ENCODE measurements at places on chromosomes 2 and 18.

DNA sequence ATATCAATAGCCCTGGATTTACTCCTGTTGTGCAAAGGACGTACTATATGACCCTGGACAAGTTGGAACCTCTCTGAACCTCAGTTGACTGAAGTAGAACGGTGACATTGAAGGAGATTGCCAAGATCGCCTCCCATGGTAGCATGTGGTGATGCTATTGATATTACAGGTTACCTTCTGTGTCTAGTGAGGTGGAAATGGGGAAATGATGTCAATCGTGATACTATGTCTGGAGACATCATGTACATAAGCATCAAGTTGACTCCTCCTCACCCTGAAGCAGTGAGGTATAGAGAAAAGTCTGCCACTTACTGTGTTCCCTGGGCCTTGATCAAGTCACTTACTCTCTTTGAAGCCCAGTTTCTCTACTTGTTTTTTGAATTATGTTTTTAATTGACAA lies 93.9 kb downstream of the KLF7 start:
- no peak for DNase-seq

DNA sequence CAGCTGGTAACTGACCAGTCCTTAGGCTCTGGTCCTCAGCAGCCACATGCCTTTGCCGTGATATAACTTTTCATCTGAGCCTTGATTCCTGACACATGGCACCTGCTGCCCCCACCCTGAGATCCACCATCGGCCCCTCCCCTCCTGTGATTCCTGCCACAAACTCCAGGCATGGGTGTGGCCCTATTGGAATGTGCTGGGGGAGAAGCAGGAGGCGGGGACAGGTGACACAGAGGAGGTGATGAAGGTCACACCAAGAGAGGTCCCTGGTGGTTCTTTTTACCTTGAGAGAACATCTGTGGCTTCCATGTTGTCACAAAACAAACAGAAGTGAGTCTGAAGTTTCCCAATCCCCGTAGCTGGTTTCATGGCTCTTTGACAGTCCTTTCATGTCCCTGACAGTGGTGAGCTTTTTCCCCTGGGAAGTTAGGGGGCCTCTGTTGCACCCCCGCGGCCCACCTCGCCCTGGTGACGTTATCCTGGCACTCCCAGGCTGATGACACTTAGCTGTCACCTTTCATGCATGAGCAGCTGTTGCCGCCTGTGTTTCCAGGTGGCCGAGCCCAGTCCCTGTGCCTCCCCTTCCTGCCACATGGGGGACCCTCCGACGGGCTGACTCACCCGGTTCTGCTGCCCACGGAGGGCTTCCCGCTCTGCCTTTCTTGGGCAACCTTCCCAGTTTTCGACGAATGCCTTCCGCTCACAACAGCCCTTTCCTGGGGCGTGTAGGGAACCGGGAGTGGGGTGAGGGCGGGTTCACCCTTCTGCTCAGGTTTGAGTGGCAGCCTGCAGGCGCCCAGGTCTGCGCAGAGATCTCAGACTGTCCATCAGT lies 66.3 kb upstream of the GLI2 start:
- no peak for DNase-seq

GRCh38 chr2:54084600-54084999 lies 30.8 kb upstream of the ACYP2 start:
- no peak for DNase-seq

GRCh38 chr2:28991021-28991420 lies 9.9 kb downstream of the TOGARAM2 start:
- no peak for DNase-seq

GRCh38 chr2:241895712-241896641 lies 26.4 kb downstream of the RTP5 start:
- no peak for DNase-seq

- no peak for DNase-seq
Observed at GRCh38 chr2:8229546-8229986, 452.3 kb upstream of the ID2 start.

- DNase-seq: peak; percentile 80
Observed at GRCh38 chr2:227853765-227854271, 17.6 kb upstream of the DAW1 start.

DNA sequence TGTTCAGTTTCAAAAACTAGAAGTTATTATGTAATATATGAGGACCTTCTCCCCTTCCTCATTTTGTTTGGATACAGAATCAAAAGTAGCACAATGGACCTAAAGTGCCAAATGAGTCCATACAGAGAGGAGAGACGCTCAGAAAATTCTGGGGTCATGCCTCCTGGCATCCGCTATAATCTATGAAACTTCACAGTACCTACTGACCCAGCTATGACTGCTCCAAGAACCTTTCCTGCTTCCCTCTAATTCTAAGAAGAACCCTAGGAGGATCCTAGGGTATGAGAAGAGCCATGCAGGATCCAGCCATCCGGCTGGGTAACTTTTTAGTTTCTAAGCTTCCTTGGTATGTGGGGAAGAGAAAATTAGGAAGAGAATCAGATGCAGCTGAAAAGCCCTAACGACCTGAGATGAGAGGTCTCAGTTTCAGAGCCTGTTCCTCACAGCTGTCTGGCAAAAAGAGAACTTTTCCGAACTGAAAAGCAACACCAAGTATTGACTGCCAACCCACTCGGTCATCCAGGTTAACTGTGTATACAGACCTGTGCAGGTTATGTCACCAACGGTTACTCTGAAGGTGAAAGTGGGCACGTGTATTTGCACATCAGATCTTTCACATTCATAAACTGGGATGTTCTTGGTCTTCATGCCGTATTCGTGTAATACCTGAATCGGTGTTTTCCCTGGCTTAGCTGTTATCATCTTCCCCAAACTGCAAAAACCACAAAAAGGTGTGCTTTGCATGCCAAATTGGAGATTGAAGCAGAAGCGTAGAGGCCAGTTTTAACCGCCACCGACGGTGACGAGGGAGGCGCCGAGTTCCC lies 1.1 kb downstream of the PRKRA start:
- DNase-seq: no peak

- no peak for DNase-seq
Observed at GRCh38 chr2:174704642-174705041, 59.6 kb downstream of the CHRNA1 start.

DNA sequence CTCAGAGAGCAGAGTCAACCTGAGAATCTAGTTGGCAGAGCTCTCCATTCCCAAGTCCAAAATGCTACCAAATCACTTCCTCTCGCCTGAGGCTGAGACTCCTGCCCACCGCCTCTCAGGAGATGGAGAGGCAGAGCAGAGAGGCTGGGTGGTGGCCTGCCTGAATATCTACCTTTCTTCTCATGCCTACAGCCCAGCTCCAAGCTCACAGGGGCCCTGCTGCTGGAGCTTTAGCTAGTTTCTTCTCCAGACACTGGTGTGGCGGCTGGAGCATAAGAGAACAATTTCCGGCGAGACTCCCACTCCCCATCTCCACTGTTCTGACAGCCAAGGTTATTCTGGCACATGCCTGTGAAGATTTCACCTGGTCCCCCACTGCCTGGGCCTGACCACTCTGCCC lies 8.1 kb upstream of the CYP26B1 start:
- no peak for DNase-seq

DNA sequence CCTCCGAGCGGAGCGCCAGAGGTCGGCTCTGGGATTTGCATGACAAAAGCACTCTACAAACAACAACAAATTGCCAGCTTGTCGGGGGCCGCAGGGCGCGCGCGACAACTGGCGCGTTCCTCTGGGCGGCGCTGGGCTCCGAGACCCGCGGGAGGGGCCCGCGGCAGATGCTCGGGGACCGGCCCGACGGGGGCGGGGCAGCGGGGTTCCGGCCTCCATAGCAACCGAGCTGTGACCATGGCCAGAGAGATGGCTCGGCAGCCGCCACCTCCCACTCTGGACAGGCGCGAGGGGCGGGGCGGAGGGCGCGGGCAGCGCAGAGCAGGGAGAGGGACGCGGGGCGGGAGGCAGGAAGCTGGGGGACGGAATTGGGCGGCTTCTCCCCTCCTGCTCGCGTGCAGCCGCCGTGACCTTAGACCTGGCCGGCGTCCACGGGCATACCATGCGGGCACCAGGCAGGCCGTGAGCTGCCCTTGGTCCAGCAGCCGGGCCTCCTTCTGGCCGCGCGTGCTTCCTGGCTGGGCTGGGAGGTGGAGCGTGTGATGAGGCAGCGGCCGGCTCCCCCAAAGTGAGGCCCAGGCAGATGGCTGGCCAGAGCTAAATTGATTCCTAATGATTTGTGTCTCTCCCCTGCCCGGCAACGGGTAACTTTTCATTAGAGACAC lies 171.5 kb downstream of the CELF4 start:
- DNase-seq: peak; percentile 55

- no peak for DNase-seq
Observed at GRCh38 chr18:73787316-73787715, 360.3 kb downstream of the FBXO15 start.

DNA sequence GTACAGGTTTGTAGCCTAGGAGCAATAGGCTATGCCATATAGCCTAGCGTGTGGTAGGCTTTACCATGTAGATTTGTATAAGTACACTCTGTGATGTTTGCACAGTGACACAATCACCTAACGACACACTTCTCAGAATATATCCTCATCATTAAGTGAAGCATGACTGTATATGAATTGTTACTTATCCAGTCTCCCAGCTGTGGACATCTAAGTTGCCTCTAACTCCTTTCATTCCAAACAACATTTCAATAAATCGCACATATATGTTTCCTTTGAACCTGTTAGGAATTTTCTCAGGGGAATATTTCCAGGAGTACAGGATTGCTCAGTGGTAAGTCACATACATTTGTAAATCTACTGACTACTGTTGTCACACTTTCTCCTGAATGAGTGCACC lies 90.0 kb downstream of the ARHGAP15 start:
- DNase-seq: no peak

DNA sequence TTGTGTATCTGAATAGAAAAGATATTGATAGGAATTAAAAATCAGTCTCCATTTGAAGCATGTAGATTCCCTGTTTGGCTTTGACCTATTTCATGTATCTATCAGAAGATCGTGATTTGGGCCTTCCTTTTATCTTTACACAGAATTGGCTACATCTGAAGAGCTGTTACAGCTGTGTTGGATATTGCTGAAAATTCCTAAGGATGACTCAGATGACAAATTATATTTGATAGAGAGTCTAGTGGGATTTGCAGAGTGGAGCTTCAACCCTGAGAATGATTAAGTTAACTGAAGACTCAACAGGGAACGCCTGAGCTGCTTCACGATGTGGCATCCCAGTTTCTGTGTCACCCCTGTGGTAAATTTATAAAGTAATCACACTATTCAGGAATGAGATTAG lies 4.9 kb upstream of the COL3A1 start:
- no peak for DNase-seq

DNA sequence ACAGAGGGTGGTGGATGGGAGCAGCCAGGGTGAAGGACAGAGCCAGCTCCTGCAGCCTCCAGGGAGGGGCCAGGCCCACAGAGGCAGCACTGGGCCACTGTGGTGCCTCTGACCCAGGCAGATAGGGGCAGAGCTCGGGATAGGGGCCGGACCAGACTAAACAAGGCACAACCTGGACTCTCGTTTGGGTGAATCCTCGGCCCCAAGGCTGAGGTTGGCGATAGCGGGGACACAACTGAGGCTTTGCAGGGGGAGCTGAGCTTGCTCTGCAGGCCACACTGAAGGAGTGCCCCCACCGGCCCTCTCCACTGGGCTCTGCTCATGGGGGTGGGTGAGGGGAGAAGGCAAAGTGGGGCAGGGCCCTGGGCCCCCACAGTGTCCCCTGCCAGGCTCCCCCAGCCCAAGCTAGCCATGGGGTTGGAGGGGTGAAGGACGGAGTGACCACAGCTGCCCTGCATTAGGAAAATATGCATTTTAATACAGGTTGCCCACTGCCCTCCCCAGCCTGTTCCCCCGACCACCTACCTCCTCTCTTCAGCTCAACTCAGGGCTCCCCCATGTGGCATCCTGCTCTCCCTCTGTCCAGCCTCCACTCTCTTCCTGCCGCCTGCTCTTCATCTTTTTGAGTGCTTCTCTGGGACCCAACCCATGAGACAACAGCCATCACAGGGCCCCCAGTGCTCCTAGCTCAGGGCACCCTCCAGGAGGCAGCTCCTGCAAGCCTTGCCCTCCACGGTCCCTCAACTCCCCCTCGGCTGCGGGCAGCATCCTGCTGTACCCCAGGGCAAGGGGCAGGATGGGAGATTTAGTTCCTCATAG lies 152.8 kb downstream of the INHBB start:
- no peak for DNase-seq

DNA sequence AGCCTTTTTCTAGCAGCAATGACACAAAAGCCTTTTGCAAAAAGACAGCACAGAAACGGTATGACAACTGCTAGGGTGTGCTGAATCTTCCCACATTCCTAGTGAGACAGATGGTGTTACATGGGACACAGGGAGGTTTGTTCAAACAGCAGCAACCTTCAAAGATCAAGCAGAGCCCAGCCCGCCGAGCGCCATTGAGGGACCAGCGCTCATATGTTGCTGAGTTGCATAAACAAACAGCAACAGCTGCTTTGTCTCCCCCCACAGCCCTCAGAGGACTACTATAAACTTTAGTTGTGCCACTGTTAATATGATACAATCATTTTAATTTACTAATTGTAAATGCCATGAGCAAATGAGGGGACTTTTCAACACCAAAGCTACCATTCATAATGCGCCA lies 117.7 kb downstream of the ZEB2 start:
- no peak for DNase-seq

- no peak for DNase-seq
Observed at GRCh38 chr2:166784296-166784946, 103.9 kb upstream of the XIRP2 start.

- DNase-seq: no peak
Observed at GRCh38 chr2:205827809-205828365, 145.6 kb downstream of the NRP2 start.

DNA sequence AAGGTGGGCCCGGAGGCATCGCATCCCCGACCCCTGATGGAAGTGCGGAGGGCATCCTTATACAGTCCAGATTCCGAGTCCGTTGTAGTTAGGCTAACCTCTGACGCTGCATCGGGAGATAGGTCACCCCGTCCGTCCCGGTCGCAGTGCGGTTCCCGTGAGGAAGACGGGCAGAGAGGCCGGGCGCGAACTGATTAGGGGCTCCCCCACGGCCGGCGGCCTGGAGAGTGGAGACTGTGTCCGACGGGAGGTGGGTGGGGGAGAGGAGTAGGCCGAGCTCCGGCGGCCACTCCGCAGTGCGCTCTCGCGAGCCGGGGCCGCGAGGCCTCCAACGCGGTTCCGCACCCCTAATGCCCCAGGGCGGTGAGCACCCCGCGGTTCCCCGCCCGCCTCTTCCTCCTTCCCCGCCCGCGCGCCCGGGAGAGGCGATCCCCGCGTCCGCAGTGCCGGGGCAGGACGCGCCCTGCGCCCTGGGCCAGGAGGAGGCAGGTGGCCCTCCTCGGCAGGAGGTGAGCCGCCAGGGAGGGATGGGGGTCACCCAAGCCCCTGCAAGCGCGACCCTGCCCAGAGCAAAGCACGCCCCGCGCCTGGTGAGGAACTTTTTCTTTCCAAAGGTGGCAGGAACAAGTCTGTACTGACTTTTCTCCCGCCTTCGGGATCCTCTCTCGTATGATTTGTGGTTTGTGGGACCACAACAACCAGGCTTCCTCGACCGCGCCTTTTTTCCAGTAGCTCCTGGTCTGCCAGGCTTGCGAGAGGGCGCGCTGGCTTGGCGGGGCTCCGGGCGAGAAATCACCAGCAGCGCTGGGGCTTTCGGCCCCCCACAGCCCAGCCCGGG lies 1.4 kb upstream of the SP5 start:
- peak; percentile 13 for DNase-seq

GRCh38 chr2:219175928-219176817 lies 552 bp downstream of the CNPPD1 start:
- DNase-seq: no peak
